GM12891 (cell line): ENCODE measurements at places on chromosomes 12 and 14.

DNA sequence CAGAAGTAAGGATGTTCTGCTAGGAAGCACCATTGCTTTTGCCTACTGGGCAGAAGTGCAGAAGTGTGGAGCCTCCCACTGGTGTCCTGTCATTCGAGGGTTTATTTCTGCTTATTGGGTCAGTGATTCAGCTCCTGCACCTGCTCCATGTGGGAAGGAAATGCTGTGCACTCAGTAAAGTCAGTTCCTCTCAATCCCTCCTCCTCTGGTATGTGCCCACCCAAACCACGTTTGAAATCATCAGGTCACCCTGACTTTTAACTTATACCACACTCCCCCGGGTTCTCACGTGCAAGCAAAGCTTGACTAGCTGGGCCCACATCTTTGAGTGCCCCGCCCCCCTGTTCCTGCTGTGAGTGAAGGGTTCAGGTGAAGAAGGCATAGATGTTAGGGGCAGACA lies 223.7 kb downstream of the CHST11 start:
- no peak for DNase-seq

DNA sequence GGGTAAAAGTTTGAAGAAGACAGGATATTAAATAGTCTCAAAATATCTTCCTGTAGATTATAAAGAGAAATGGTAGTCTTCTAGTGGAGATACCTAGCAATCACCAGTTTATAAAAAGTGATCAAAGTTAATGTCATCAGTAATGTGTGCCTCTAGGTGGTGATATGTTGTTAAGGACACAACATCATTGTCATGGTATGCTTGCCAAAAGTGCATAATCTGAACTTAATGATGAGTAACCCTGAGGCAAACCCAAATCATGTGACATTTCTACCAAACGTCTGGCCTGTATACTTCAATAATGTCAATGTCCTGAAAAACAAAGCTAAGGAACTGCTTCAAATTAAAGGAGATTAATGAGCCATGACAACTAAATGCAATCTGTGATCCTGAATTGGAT lies 214.7 kb downstream of the PHLDA1 start:
- no peak for DNase-seq

- DNase-seq = no peak
These were observed 34.0 kb downstream of the MNAT1 start for GRCh38 chr14:60768602-60769001.

DNA sequence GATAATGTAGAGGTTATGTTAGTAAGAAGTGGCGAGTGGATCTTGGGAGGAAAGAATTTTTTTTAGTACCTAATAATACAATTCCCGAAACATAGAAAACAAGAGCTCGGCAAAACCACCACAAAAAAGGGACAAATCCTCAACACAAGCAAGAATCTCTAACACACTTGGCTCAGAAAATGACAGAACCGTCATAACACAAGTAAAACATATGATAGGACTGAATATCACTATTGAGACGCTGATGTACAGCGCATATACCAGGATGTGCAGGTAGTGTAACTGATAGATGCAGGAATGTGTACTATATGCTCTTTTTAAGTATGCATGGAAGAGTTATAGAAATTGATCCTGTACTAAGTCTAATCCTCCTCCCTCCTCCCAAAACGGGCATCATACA lies 564.5 kb downstream of the BCL11B start:
- no peak for DNase-seq

- DNase-seq = no peak
These were observed 61.5 kb downstream of the TMEM30B start for GRCh38 chr14:61219673-61220072.

- no peak for DNase-seq
These were observed 86.0 kb upstream of the ATF1 start for GRCh38 chr12:50677858-50678257.

DNA sequence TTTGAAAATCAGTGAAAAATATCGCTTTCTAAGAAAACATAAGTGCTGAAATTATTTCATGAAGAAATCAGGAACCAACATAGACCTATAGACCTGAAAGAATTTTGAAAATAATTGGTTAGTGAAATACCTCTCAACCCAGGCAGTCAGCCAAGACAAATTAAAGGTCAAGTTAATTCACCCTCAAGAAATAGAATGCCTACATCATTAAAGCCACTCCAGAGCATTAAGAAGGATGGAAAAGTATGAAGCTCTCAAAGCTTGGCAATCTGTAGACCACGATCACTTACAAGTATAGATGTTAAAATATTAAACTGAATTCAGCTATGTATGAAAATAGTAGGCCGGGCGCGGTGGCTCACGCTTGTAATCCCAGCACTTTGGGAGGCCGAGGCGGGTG lies 48.3 kb downstream of the SFSWAP start:
- no peak for DNase-seq
